GM10248 (cell line): ENCODE measurements at places on chromosomes 5 and 9.

DNA sequence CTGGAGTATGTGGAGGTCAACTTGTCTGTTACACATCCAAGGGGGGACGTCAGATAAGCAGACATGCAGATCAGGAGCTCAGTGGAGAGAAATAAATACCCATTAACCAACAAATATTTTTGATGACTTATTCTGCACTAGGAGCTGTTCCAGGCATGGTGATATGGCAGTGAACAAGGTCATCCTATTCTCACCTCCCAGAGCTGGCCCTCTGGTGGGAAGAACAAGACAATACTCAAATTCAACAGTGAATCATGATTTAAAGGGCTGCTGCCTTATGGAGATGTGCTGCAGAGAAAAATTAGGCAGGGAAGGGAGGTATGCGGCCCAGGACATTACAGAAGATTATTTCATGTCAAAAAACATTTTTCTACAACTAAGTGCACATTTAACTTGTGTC is 36.5 kb downstream of the SYK start:
- DNase-seq = no peak

- DNase-seq = no peak
Observed at GRCh38 chr5:19927919-19928318, 60.1 kb downstream of the CDH18 start.

GRCh38 chr5:103345461-103345860 is 86.9 kb downstream of the MACIR start:
- DNase-seq = no peak

GRCh38 chr5:72248410-72248981 is 71.5 kb downstream of the MRPS27 start:
- DNase-seq = no peak

- DNase-seq = no peak
Observed at GRCh38 chr9:1221298-1221697, 171.1 kb downstream of the DMRT2 start.

DNA sequence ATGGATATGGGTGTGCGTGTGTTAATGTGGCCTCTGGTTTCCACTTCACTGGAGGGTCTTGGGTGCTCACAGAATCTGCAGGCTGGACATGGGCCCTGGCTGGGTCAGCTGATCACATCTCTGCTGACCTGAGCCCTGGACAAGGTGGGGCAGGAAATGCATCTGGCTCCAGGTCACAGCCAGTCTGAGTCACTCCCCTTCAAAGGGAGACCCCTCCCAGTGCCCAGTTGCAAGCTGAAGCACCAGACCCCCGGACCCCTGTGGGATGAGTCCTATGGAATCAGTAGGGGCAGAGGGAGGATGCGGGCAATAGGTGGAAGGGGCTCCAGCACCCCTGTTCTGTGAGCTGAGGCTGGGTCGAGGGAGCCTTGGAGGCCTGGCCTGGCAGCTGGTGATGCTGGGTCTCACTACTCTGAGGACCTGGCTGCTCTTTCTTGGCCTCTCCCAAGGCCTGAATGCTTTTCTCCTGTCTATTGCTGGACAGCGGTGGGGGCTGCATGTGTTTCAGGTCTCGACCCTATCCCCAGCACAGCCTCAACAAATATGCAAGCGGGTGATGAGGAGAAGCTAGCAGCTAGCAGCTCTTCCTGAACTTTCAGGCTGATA is 54.5 kb downstream of the PHF2 start:
- no peak for DNase-seq

DNA sequence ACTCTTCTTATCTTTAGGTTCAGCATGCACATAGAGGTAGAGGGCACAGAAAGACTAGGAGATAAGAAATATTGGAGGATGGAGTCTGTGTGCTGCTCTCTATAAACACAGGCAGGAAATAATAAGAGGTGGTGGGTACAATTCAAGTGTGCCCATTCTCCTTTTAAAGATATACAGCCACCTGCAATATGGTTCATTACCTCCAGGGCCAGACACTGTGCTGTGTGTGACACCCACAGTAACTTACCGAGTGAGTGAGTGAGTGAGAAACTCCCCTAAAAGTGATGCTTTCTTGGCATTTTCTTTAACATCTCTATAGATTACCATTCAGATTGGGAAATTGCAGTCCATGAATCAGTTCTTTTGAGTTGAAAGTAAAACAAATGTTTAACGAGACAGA is 311.8 kb upstream of the KCNN2 start:
- no peak for DNase-seq

GRCh38 chr9:61669352-61669751 is 479.5 kb downstream of the SPATA31A7 start:
- no peak for DNase-seq

- no peak for DNase-seq
Observed at GRCh38 chr5:72770266-72770665, 46.2 kb upstream of the TNPO1 start.

DNA sequence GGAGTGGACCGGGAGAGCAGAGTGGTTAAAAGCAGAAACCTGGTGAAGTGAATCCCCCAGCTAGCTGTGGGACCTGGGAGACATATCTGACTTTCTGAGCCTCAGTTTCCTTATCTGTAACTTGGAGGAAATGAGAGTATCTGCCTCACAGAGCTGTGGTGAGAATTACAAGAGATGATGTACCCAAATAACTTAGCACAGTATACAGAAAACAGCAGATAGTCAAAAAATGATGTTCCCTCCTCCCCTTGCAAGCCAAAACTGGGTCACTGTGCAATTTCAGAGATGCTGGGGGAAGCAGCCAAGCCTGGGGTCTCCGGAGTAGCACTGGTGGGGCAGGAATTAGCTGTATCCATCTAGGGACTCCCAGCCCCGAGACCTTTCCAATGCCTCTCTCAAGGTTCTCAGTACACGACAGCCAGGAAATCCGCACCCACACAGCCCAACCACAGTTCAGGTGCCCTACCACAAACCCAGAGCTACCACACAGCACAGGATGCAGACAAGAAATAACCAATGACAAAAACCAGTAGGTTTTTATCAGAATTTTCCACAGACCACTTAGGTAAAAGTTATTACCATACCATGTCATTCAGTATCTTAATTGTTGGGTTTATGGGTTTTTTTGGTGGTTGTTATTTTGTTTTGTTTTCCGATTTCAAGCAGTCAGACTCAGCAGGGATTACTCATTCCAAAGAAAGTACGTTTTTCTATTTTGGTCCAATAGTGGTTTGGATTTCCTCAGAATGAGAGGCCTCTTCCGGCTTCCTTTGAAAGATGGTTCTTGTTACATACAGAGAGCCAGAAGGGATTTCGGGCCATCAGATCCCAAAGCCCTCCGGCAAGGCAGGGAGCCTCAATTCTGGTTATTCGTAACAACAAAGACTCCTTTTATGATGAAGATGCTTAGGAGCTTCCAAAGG is 4.9 kb upstream of the HRH2 start:
- DNase-seq = no peak

DNA sequence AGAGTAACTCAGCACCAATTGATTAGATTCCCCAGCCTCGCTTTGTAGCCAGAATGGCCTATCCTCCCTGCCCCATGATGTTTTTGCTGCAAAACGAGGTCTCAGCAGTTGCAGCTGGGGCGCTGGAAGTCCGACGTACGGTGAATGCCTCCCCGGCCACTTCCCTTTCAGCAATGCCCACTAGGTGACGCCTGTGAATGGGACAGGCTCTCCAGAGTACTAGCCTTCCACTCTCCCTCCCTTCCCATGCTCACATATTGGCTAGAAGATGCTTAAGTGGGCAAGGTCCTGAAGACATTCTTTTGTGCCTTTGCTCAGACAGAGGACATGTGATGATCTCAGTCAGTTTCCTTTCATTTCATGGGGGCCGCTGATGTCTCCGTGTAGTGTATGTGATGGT is 50.8 kb downstream of the DMRT2 start:
- no peak for DNase-seq

DNA sequence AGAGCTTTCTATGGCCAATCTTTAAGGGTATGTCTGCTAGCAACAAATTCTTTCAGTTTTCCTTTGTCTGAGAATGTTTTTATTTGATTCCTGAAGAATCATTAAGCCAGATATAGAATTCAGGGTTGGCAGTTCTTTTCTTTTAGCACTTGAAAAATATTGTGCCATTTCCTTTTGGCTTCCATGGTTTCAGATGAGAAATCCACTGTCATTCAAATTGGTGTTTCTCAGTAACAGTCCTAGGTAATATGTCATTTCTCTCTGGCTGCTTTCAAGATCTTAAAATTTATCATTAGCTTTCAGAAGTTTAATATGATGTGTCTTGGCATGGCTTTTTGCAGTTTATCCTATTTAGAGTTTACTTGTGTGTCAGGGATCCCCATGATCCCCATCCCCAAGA is 67.7 kb downstream of the TEX10 start:
- DNase-seq = no peak

DNA sequence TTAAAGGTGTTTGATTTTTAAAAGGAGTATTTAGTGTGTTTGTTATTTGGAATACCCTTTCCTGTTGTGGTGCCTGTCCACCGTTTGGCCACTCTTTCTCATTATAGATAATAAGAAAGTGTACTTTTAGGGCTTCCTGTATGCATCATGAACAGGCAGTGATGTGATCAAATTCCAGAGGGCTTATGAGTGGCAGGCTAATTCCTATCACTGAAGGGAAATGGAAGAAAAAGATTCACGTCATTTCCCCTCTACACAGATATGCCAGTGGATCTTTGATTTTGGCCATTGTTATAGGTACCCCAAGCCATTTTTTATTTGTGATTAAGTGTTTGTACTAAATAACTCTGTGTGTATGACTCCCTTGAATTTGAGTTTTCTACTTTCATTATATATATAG is 37.1 kb downstream of the RPS6 start:
- no peak for DNase-seq

DNA sequence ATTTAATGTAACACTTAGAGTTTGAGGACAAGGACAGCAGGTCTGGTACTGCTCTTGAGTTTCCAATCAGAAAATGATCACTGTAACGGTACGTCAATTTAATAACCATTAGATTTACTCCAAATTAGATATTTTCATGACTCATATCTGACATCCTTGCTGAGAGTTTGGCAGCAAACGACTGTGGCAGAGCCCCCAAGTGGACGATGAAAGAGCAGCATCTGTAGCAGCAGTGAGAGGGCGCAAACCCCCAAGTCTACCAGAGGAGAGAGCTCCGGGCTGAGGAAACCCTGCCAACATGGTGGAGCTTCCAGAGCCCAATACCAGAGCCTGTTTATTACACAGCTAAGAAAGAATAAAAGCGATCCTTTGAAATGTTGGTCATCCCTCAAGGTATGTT is 73.2 kb upstream of the EPB41L4A start:
- peak; percentile 55 for DNase-seq

GRCh38 chr9:86601697-86602096 is 247.5 kb upstream of the TUT7 start:
- DNase-seq = no peak

- DNase-seq = no peak
Observed at GRCh38 chr5:138696501-138696900, 56.7 kb upstream of the CTNNA1 start.

DNA sequence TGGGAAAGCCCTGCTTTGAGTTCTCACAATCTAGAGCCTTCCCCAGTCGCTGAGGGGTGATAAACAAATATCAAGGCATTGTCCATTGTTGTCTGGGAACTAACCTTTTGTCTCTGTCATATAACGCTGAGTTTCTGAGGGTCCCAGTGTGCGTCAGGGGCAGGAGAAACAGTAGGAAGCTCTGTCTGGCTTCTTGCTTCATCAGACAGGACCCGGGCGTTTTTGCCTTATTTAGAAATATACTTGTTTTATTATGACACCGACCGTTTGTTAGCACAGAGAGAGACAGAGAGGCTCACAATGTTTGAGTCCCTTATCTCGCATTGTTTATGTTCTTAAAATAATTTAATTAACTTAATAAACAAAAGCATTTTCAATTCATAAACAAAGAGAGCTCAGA is 204.9 kb upstream of the GAS1 start:
- DNase-seq = no peak

- DNase-seq = peak; percentile 50
Observed at GRCh38 chr5:170623576-170624181, 119.9 kb downstream of the KCNIP1 start.
